NCI-H510A (cell line): ENCODE measurements at places on chromosomes 11 and 22.

- no peak for DNase-seq
These were observed 409.9 kb downstream of the TMEM135 start for GRCh38 chr11:87447606-87448005.

- DNase-seq, result no peak
These were observed 110.3 kb upstream of the SYT13 start for GRCh38 chr11:45396394-45396793.

GRCh38 chr22:20429254-20430100 lies 8.1 kb downstream of the SCARF2 start:
- DNase-seq, result no peak

GRCh38 chr11:112770487-112770886 lies 190.7 kb upstream of the NCAM1 start:
- no peak for DNase-seq
